ENCODE measurements at places on chromosomes 7 and 10.

- DNase-seq: no peak
Observed at GRCh38 chr10:87798082-87798481, 19.9 kb downstream of the ATAD1 start.

DNA sequence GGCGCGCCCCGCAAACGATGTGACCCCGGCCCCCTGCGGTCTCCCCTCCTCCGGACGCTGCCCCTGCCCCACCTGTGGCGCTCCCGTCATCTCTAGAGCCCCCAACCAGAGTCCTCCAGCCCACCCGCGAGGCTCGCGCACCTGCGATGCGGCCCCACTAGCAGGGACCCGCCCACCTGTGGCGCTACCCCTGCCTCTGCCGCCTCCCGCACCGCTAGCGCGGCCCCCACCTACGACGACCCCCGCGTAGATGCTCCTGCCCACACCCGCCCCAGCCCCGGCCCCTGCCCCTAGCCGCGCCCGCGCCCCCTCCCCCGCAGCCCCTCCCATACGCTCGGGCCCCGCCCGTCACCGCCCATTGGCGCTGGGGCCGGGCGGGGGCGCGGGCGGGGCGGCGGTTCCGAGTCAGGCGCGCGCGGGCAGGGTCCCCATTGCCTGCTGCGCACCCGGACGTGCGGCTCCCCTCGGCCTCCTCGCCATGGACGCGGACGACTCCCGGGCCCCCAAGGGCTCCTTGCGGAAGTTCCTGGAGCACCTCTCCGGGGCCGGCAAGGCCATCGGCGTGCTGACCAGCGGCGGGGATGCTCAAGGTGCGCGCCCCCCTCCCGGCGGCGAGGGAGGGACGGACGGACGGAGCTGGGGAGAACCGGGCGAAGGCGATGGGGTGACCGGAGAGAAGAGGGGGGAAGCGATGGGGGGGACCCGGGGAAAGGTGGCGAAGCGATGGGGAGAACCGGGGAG lies at the start of gene PFKP:
Gene PFKP, plus strand, starts transcription at position 431 of the 741 bp plus-strand sequence. Its CDS starts 48 bp downstream, at position 479.
- DNase-seq: peak; percentile 77

DNA sequence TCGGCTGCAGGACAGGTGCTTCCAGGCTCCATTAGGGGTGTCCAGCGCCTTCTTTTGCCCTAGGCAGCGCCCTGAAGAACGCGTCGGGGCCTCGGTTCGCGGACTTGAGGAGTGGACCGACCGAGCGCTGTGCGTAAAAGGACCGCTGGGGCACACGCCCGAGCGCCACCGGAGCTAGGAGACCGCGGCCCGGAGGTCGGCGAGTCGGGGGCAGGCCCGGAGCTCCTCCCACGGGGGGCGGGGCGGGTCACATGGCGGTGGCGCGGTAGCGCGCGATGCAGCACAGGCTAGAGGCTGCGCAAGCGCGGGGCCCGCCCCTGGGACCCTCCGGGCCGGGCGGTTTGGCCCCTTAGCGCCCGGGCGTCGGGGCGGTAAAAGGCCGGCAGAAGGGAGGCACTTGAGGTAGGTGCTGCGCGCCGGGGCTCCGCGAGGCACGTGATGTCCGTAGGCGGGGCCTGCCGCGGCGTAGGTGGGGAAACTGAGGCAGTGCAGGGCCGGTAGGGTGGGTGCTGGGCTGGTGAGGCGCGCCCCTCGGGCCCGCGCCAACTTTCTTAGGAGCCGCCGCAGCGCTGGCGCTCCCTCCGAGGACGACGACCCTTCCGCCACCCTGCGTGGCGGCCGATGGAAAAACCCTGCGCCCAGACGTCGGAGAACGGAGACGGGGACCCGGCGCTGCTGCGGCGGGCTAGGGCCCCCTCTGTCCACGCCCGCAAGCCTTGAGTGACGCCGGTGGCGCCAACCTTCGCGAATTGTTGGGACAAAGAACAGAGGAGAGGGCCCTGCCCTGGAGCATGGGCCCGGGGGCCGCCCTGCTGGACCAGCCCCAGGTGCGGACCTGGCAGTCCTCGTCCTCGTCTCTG lies at the start of gene PRXL2A:
Gene PRXL2A, plus strand, starts transcription at position 310 of the 860 bp plus-strand sequence. CDS start 11,917 bp downstream, outside the sequence.
- DNase-seq: peak; percentile 89

GRCh38 chr10:97234400-97234799 lies 48.6 kb upstream of the SLIT1 start:
- DNase-seq: no peak

GRCh38 chr10:11647676-11648075 lies 36.2 kb upstream of the USP6NL start:
- no peak for DNase-seq

- DNase-seq: no peak
Observed at GRCh38 chr7:96380111-96380512, 58.2 kb upstream of the SLC25A13 start.

DNA sequence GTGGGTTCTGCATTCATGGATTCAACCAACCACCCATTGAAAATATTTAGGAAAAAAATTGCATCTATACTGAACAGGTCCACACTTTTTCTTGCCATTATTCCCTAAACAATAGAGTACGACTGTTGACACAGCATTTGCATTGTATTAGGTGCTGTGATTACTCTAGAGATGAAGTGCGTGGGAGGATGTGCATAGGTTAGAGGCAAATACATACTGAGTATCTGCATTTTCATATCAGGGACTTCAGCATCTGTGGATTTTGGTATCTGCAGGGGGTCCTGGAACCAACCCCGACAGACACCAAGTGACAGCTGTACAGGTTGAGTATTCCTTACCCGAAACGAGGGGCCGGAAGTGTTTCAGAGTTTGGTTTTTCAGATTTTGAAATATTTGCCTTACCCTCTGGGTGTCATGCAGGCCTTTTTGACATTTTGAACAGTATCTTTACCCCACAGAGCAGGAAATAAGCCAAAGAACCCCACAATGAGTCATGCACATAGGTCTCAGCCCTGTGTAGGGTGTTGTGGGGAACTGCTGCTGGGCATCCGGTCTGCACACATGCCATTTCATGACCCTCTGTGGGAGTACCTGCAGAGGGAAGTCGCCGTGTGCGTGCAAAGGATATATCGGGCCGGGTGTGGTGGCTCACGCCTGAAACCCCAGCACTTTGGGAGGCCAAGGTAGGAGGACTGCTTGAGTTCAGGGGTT lies 14.5 kb downstream of the NUDT5 start:
- DNase-seq: peak; percentile 75

DNA sequence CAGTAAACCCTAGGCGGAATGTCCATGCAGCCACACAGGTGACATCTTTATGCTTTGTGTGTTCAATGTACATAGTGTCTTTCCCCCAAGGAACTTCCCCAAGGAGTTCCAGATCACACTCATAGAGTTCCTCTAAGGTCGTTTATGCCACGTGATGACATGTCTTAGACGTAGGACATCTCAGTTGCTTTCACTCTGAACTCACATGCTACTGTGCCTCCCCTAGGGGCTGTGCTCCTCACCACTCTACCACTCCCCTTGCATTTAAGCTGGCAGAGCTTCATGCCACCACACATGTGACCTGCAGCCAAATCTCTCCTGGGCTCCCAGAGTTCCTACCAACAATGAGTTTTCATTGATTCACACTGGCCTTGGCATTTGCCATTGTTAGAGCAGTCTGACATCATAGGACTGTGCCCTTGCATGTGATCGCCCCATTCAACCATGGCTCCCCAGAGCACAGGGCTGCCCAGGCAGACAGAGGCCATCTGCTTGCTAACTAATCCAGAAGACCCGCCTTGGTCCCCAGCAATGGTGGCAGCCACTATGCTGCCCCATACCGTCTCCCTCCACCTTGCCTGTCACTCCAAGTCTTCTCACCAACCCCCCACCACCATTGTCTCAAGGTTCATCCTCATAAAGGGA lies 95.3 kb upstream of the MACROH2A2 start:
- DNase-seq: no peak

- peak; percentile 83 for DNase-seq
Observed at GRCh38 chr10:119516381-119517234, 25.9 kb downstream of the RGS10 start.

DNA sequence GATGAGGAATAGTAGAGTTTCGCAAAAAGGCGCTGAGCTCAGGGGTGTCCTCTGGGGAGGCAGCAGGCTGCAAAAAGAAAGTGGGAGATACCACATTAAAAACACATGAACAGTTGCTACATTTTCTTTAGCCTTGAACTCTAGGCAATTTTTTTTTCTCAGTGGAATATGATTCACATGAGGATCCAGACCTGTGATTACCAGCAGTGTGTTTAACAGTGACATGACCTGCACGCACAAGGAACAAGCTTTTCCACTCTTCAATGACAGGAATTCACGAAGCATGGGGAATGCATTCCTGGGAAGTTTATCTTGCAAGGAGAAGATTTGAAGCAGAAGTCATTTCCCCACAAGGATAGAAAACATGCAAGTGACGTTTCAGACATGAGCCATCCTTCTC lies 161.6 kb downstream of the ITGA8 start:
- no peak for DNase-seq

- no peak for DNase-seq
Observed at GRCh38 chr7:127536394-127536691, 49.1 kb downstream of the GCC1 start.
